ENCODE measurements at places on chromosomes 11 and 22. TPM values are rescaled to one million over a fixed set of nuclear protein-coding genes. Genes with fewer than 3 reads are reported as not detected.
A peak's percentile ranks its signal among the peaks of the same experiment; 100 is the strongest.

Gene TRIM49
- not detected for total RNA-seq

GRCh38 chr22:41481131-41481830 lies 12.4 kb downstream of the ACO2 start:
- peak; percentile 20 for DNase-seq

Gene C11orf16
- total RNA-seq: not detected

- no peak for DNase-seq
Measured at GRCh38 chr11:119000906-119001305, 3.0 kb downstream of the CENATAC start.

Data from tongue (tissue), 3 donors.